ENCODE measurements at places on chromosomes 12 and 14.

GRCh38 chr14:94483729-94484275, 7.8 kb upstream of the SERPINA9 start:
- H3K27ac ChIP-seq = no peak overlapping the region
- no peak overlapping the region for H3K4me3 ChIP-seq
- H3K27me3 ChIP-seq = peaks cover 16% of the 10 kb centered on the region

DNA sequence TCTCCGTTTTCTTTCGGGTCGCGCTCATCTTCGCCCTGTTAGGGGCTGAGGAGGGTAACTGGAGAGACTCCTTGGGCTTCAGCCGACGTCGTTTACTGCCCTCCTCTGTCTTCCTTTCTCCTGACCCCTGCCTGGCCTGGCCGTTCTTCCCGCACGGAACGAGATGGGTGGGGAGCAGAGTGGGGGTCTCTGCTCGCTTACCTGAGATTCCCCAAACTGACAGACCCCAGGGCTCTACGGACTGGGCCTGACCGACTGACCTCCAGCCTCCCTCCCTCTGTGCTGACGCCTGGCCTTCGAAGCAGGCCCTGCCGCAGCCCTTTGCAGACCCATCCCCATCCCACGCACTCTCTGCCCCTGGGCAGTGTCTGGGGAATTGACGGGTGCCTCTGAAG, 439 bp downstream of the GOLGA5 start:
- H3K4me1 ChIP-seq = peaks cover 9% of the 10 kb centered on the region
- no peaks in the 10 kb centered on the region for H3K27me3 ChIP-seq
- H3K27ac ChIP-seq = peak overlapping the region; percentile 96
- DNase-seq = no peak
- peaks cover 17% of the 10 kb centered on the region for H3K36me3 ChIP-seq

DNA sequence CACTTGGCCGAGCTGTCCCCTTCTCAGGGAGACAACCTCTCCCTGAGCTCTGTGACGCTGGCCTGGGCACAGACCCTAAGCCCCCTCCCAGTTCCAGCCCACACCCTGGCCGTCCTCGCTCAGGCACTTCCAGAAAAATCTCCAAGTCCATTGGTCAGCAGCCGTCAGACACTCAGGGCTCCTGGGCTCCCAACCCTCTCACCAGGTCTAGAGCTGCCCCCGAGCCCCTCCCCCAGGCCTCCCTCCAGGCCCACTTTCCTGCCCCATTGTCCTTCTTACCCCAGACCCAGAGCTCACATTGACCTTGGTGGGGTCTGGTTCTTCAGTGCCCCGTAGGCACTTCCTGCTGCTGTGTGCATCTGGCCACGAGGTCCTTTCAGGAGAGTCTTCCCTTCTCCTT, 249.3 kb upstream of the RTL1 start:
- no peaks in the 10 kb centered on the region for H3K36me3 ChIP-seq
- no peak overlapping the region for H3K4me3 ChIP-seq
- DNase-seq = no peak
- H3K27ac ChIP-seq = no peak overlapping the region

- no peaks in the 10 kb centered on the region for H3K27me3 ChIP-seq
- no peak for DNase-seq
- no peak overlapping the region for H3K27ac ChIP-seq
These were observed 192.9 kb upstream of the ARHGAP5 start for GRCh38 chr14:31884238-31884637.

GRCh38 chr14:69370061-69370460, 28.0 kb downstream of the ERH start:
- H3K36me3 ChIP-seq = peaks cover 7% of the 10 kb centered on the region
- no peak for DNase-seq
- H3K27me3 ChIP-seq = peaks cover 4% of the 10 kb centered on the region
- no peak overlapping the region for H3K27ac ChIP-seq
- H3K4me3 ChIP-seq = no peak overlapping the region
- H3K4me1 ChIP-seq = no peaks in the 10 kb centered on the region

GRCh38 chr14:70821584-70822529, 12.5 kb upstream of the MAP3K9 start:
- peak overlapping the region; percentile 49 for H3K4me3 ChIP-seq
- peaks cover 25% of the 10 kb centered on the region for H3K4me1 ChIP-seq
- no peaks in the 10 kb centered on the region for H3K27me3 ChIP-seq
- no peak overlapping the region for H3K27ac ChIP-seq
- H3K36me3 ChIP-seq = no peaks in the 10 kb centered on the region

GRCh38 chr14:31229638-31230572, 22.3 kb upstream of the HECTD1 start:
- no peaks in the 10 kb centered on the region for H3K4me1 ChIP-seq
- peak; percentile 72 for DNase-seq
- H3K4me3 ChIP-seq = no peak overlapping the region
- no peaks in the 10 kb centered on the region for H3K27me3 ChIP-seq
- no peaks in the 10 kb centered on the region for H3K36me3 ChIP-seq
- no peak overlapping the region for H3K27ac ChIP-seq

DNA sequence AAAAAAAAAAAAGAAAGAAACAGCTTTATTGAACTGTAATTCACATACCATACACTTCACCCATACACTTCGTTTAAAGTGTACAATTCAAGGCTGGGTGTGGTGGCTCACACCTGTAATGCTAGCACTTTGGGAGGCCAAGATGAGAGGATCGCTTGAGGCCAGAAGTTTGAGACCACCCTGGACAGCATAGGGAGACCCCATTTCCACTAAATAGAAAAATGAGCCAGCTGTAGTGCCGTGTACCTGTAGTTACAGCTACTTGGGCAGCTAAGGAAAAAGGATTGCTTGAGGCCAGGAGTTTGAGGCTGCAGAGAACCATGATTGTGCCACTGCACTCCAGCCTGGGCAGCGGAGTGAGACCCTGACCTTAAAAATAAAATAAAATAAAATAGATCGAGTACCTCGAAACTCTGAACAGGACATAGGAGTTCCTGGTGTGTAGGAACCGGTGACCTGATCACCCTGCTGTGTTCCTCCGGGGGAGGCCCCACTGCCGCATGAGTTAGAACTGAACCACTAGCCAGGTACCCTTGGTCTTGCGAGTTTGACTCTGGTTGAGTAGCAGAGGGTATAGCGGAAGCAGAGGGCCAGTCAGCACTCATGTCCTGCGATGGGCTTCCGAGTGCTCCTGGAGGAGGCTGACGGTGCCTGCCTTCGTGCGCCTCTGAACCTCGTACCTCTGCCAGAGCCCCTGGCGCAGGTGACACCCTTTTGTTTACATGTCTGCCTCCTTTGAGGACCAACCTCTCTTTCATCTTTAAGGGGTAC, 80.0 kb downstream of the B4GALNT3 start:
- no peaks in the 10 kb centered on the region for H3K27me3 ChIP-seq
- H3K36me3 ChIP-seq = no peaks in the 10 kb centered on the region
- no peak overlapping the region for H3K4me3 ChIP-seq
- no peak for DNase-seq
- H3K4me1 ChIP-seq = peaks cover 28% of the 10 kb centered on the region

GRCh38 chr12:64780531-64781279, 21.5 kb upstream of the GNS start:
- peak overlapping the region; percentile 49 for H3K4me3 ChIP-seq
- peaks cover 19% of the 10 kb centered on the region for H3K4me1 ChIP-seq
- no peaks in the 10 kb centered on the region for H3K36me3 ChIP-seq
- peak overlapping the region; percentile 9 for H3K27ac ChIP-seq
